ENCODE measurements at places on chromosomes 2 and 18.

DNA sequence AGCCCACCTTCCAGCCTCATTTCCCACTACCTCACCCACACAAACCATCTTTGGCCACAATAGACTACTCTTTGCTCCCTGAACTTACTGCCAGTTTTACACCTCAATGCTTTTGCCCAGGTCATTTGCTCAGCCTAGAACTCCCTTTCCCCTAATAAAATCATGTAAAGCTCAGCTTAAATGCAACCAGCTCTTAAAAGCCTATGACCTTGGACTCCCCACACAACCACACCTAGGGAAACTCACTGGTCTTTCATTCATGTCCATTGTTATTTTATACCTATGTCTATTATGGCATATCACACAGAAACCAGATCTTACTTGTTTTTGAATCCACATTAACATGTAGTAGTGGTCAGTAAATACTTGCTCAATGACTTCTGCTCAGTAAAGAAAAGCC, 14.5 kb upstream of the XDH start:
- DNase-seq, result no peak

DNA sequence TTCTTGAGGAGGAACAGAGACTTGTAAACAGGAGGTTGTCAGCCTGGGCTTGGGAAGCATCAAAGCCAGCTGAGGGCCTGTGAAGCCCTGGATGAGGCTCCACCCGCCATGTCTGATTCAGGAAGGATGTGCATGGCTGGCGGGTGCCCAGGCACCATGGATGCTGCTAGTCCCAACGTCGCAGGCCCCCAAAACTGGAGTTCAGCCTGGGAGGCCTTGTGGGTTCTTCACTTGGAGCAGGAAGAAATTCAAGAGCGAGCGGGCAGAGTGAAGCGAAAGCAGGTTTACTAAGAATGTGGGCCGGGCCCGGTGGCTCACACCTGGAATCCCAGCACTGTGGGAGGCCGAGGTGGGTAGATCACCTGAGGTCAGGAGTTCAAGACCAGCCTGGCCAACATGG, 12.1 kb upstream of the PXDN start:
- DNase-seq, result no peak

GRCh38 chr18:48663931-48664847, 125.4 kb downstream of the CTIF start:
- DNase-seq, result peak; percentile 14

DNA sequence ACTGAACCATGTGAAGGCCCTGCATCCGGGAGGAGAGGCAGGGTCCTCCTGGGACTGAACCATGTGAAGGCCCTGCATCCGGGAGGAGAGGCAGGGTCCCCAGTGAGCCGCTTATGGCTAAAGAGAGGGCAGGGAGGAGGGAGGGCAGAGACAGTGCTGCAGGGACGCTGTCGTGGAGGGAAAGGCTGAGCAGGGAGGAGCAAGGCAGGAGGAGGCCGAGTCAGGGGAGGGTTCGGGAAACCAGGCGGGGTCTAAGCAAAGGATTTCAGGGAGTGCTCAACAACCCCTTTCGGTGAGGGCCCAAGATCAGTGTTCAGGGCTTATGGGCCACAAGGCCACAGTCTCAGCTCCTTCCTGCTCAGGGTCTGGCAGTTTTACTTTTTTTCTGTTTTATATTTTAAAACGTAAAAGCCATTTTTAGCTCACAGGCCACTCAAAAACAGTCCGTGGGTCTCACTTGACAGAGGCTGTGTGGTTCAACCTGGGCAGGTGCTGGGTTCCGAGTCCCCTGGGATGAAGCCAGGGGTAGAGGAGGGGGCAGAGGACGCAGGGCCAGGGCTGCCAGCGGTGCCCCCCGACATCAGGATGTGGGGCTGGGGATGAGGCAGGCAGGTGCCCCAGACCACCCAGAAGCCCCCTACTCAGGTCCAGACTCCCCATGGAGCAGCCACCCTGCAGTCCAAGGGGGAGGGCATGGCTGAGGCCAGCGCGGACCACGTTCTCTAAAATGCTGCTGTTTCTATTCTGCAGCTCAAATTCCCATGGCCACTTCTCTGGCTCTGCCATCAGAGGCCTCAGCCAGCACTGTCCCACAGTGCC, 5.2 kb downstream of the TMEM18 start:
- no peak for DNase-seq

GRCh38 chr18:71136487-71136886, 847.6 kb downstream of the SOCS6 start:
- no peak for DNase-seq

DNA sequence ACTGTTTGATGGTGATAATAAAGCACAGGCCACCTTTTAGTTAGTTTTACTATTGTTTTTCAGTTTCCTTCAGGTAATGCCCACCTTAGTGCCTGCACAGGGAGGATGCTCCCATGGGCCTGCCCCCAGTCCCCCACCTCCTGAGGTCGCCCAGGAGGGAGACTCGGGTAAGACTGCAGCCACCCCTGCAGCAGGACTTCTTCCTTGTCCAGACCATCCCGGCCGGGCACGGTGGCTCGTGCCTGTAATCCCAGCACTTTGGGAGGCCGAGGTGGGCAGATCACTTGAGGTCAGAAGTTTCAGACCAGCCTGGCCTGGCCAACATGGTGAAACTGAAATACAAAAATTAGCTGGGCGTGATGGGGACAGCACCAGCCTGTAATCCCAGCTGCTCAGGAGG, 68.1 kb upstream of the TANC1 start:
- DNase-seq, result no peak

GRCh38 chr2:191607096-191607495, 70.8 kb upstream of the NABP1 start:
- DNase-seq, result no peak

- no peak for DNase-seq
These were observed 4.7 kb downstream of the CYTIP start for GRCh38 chr2:157438863-157439823.

- DNase-seq, result no peak
These were observed 200.7 kb downstream of the DIS3L2 start for GRCh38 chr2:232162187-232162586.

DNA sequence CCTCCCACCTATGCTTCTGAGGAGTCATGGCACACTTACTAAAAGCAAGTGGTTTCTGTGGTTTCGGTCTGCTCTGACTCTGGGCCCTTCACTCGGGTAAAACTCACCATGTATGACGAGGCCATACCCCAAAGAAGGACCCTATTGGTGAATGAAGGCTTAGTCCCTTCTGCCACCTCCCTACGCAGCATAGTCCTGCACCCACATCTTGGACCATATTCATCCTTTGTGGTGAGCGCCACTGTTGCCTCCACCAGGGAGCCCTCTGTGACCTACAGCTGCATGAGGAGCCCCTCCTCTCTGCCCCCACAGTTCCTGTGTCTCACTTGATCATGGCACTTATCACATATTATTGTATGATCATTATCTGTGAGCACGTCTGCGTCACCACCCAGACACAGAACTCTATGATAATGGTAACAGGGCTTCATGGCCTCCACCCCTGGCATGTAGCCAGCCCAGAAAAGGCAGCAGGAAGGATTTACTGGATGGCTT, 113.3 kb downstream of the TFCP2L1 start:
- DNase-seq, result no peak

DNA sequence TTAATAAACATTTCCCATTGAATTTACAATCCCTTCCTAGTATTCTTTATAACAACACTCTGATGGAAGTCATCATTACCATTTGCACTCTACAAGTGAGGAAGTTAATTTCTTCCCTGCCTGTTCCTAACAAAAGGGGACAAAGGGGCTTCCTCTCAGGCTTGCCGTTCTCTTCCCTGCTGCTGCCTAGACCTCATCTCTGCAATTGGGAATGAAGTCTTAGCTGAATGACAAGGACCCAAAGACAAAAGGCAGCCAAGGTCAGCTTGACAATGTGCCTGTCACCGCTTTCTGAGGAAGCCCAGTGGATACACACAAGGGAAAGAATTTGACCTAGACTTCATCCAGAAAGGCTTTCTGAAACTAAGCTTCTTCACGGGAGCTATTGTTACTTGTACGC, 416.4 kb downstream of the CMPK2 start:
- DNase-seq, result no peak

- no peak for DNase-seq
These were observed 126.6 kb upstream of the CWC22 start for GRCh38 chr2:180133736-180134135.
